ENCODE measurements at places on chromosomes 6 and 20.

DNA sequence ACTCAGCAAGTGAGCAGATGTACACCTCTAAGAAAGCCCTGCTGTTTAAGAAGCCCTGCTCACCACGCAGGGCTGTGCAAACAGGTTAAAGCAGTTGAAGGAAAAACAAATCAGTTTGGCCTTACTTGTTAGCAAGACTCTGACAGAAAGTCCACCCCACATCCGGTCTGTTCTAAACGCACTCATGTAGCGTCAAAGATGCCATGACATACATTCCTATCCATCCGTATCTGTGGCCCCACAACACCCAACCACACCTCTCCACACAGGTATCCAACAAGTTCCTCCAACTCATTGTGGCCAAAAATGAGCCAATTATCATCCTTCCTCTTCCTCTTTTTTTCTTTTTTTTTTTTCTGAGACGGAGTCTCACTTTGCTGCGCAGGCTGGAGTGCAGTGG, 22.8 kb upstream of the RAB22A start:
- DNase-seq, result no peak

GRCh38 chr6:106800379-106800778, 171.0 kb downstream of the QRSL1 start:
- no peak for DNase-seq

DNA sequence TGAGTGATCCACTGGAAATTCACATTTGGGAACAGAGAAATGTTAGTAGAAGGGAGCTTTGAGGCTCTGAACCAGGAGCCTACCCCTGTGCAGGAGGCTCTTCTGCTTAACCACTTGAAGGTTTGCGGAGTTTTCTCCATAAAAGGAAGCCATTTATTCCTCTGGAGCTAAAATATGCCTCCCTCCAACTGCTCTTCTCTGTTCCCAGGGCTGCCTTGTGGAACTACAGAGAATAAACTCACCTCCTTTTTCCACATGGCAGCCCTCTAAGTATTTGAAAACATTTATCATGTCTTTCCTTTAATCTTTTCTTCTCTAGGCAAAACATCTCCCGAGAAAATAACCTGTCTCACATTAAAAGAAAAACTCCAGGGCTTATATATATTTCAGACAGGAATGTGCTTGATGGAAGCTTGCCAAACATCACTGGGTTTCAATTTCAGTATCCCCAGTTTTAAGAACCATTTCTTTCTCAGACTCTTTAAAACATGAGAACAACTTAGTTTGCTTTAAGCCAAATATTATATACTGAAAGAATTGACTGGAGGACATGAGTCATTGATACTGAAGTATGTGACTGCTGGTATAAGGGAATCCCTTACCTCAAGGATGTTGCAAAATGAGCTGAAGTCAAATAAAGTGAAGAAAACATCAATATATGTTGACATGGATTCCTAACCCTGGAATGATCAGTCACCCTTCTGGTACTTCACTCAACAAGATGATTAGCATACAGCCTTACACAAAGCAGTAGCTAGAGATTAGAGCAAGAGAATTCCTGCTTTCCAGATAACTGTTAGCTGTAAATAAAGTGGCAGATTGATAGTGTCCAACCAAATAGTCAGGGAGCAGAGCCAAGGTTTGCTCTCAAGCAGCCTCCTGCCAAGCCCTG, 74.0 kb downstream of the ZBTB2 start:
- no peak for DNase-seq

- DNase-seq, result no peak
These were observed 44.1 kb upstream of the EDN1 start for GRCh38 chr6:12245763-12246718.

- no peak for DNase-seq
These were observed 870 bp downstream of the PAK5 start for GRCh38 chr20:9838035-9838377.

DNA sequence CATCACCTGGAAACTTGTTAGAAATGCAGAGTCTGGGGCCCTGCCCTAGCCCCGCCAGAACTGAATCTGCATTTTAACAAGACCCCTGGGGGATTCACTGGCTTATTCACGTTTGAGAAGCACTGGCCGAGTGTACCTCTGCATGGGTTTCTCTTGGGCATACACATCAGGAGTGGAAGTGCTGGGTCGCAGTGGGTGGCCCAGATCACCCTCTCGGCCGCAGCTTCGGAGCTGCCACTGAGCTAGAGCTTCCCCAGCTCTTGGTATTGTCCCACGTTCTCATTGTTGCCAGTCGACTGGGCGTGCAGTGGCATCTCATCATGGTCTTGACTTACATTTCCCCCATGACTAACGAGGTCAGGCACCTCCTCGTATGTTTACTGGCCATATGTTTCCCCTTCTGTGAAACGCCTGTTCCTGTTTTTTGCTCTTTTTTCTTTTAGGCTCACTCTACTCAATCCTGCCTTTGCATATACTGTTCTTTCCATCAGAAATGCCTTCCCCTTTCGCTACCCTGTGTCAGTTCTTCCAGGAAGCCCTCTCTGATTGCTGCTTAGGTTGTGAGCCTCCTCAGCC, 3.0 kb upstream of the DLGAP4 start:
- DNase-seq, result no peak

- no peak for DNase-seq
These were observed 88.3 kb upstream of the AFDN start for GRCh38 chr6:167738386-167738785.

DNA sequence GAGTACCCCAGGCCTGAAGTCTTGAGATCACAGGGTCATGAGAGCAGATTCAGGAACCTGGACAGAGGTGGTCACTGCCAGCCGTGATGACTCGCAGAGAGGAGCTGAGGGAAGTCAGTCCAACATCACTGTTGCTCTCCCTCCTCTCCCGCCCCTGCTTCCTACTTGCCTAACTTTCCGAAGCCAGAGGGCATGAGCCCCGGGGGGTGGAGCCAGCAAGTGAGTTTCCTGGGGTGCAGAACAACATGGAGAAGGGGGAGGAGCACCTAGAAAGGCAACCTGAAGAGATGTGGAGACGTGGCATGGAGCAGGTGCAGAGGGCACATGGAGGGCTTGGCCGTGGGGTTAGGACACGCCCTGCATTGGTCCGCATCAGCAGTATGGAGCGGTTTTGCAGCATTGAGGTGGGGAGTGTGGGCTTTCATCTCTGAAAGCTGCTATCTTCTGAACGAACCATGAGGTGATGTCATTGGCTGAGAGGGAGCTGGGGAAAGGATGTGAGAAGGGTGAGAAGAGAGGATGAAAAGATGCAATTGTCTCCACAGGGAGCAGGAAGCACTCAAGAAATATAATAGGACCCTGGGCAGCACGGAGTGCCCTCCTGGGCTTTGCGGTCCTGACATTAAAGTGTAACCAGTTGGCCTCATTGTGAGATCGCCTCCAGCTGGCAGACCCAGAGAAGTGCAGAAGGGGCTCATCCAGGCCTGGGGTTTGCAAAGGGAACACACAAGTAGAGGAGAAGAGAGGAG, 25.0 kb downstream of the GDAP1L1 start:
- DNase-seq, result no peak

DNA sequence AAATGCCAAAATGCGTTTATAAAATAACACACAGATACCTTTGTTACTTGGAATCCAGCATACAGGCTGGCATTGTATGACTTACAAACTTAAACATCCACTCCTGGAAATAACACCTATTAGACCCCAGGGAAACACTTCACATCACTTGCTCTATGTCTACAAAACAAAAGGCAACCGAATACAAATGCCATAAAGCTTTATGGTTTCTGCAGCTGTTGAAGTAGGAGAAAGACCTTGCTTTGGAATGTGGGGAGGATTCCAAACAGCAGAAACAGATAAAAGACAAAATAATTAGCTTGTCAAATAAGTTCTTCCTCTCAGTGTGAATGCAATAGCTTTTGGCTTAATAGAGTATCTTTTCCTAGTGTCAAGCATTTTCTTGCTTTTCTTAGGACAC, 9.8 kb upstream of the AMD1 start:
- no peak for DNase-seq

DNA sequence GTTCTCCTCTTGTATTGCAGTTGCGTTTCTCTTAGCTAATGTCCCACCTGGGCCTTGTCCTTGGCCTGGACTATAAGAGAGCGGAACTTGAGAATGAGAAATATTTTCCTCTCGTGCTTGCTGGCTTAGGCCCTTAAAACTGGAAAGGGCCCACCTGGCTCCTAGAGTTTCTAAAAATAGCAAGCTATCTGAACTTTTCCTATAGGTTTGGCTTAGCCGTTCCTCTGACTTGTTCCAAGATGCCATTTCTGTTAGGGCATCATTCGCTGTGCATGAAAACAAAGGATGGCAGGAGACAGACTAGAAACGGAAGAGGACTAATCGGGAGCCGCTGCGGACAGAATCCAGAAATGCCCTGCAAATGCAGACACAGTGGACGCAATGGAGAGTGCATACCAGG, 4.5 kb downstream of the RIPOR3 start:
- DNase-seq, result no peak

GRCh38 chr6:130037207-130037811, 18.9 kb downstream of the L3MBTL3 start:
- DNase-seq, result no peak

GRCh38 chr6:138509371-138509770, 10.1 kb upstream of the NHSL1 start:
- DNase-seq, result peak; percentile 52

GRCh38 chr6:167682546-167683027, 144.1 kb upstream of the AFDN start:
- no peak for DNase-seq

DNA sequence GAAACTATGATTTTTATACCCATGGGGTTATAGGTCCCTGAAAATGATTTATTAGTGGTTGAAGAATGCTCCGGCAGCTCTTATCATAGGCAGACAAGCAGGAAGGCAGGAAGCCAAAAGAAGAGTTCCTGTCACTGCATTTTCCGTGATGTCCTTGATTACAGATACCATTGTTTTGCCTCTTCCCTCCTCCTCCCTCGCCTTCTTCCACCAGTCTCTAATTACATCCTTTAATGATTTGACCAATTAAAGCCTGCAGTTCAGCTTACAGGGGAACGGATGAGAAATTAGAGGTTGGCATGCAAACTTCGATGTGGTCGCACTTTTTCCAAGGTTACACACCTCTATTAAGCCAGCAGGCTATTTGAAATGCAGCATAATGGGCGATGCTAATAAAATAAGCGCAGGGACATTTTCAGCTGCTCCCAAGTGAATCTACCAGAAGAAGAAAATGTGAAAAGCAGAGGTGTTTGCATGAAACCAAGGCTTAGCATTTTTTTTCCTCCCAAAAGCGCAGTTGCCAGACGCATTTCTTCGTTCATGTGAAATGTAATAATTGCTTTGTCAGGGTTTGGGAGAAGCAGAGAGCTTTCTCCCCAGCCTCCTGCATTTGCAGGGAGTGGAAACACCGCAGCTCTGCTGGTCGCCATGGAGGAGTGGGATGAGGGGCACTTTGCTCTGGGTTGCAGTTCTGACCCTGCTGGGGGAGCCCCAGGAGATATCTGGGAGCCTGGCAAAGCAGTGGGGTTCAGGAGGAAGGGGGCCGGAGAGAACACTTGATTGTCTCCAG, 6.0 kb downstream of the NOX3 start:
- no peak for DNase-seq

GRCh38 chr6:110232450-110232849, 52.2 kb downstream of the CDC40 start:
- no peak for DNase-seq

DNA sequence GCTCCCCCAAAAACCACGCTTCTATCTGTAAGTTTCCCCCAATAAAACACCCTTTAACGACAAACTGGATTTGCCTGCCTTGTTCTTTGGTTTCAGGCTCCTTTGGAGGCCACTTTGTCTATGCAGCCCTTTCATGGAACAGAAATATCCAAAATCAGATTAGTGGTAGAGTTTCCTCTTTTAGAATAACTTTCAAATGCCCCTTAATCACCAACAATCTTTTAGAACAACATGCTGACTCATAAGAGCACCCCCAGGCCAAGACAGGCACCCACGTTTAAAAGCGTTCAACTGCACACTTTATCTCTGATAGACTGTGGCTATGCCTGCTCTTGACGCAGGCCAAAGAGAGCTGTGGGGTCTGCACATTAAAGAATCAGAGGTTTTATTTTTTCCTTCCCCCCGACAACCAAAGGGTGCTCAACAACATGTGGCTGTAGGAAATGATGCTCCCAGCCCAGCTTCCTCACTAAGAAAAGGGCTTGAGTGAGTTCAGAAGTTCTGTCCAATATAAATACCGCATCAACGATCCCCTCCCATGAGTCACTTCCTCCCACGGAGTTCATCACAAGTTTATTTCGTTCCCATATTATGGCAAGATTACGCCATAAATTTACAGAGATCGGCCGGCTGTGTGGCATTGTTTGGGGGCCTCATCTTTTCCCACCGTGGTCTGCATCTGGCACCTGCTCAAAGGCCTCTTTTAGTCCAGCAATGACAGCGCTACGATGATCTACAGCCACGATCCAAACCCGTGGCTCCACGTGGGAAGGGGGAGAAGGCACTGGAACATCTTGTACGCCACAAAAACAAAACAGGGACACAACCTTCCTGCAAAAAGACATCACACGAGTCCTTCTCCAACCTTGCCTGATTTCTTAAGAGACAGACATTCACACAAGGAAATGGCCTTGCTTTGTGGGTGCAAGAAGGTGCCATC, 88.8 kb upstream of the NFATC2 start:
- DNase-seq, result peak; percentile 78

Measured in activated CD4-positive, alpha-beta T cell treated with anti-CD3 and anti-CD28 coated beads, Interleukin-10, Interleukin-2, amounts not matched to agents 100 ng/mL and 50 ng/mL, durations not matched to agents 16 hours and 8 hours (primary cell).